ENCODE measurements at places on chromosomes 2 and 18. TPM values are rescaled to one million over a fixed set of nuclear protein-coding genes. Genes with fewer than 3 reads are reported as not detected.

The ARHGEF33 gene
- not detected for total RNA-seq

The C2orf78 gene
- not detected for total RNA-seq

GRCh38 chr2:219688560-219689445, 61.4 kb downstream of the SLC4A3 start:
- no peak overlapping the region for H3K4me3 ChIP-seq
- no peaks in the 10 kb centered on the region for H3K36me3 ChIP-seq
- DNase-seq: no peak
- no peak overlapping the region for H3K27ac ChIP-seq
- peaks cover 22% of the 10 kb centered on the region for H3K27me3 ChIP-seq

- H3K27ac ChIP-seq: no peak overlapping the region
- peaks cover 5% of the 10 kb centered on the region for H3K4me1 ChIP-seq
- H3K27me3 ChIP-seq: no peaks in the 10 kb centered on the region
- DNase-seq: no peak
Measured at GRCh38 chr2:222582928-222583327, 73.0 kb downstream of the FARSB start.

GRCh38 chr18:6543330-6543908, 128.7 kb upstream of the L3MBTL4 start:
- H3K4me1 ChIP-seq: no peaks in the 10 kb centered on the region
- no peak overlapping the region for H3K27ac ChIP-seq
- no peaks in the 10 kb centered on the region for H3K36me3 ChIP-seq
- H3K4me3 ChIP-seq: no peak overlapping the region

- no peaks in the 10 kb centered on the region for H3K4me1 ChIP-seq
- no peak for DNase-seq
- no peaks in the 10 kb centered on the region for H3K36me3 ChIP-seq
- no peak overlapping the region for H3K4me3 ChIP-seq
- no peak overlapping the region for H3K27ac ChIP-seq
Measured at GRCh38 chr2:6073191-6074088, 381.3 kb downstream of the SOX11 start.

- H3K27me3 ChIP-seq: no peaks in the 10 kb centered on the region
- peaks cover 69% of the 10 kb centered on the region for H3K36me3 ChIP-seq
- DNase-seq: no peak
- H3K4me3 ChIP-seq: no peak overlapping the region
Measured at GRCh38 chr18:63410792-63411191, 11.5 kb downstream of the VPS4B start.

The OSR1 gene
- not detected for total RNA-seq

DNA sequence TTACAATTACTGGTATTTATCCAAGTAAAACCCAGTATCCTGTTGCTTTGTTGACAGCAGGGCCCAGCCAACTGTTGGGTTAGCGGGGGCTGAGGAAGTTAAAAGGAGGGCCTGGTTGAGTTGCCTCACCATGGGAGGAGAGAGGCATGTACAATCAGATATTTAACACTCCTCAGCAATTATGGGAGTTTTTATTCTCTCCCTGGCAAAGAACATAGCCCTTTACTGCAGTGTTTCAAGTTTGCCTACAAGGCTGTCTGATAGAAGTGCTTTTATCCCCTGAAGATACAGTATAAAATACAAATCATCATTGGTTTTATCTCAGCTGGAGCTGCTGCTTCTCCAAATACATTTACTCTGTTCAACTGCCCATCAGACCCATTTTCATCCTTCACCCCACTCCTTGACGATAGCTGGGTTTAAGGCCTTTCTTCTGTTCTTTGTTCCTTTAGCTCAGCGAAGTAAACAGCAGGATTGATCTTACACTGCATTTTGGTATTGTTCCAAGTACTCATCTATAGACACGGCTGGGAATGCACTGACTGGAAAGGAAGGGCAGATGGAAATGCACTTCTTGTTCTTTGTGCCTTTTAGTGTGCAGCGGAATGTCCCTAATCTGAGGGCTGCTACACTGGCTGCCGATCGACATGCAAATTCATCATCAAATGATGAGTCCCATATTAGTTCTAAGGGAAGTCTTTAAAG, 402.5 kb upstream of the SPRED2 start:
- no peaks in the 10 kb centered on the region for H3K27me3 ChIP-seq
- H3K27ac ChIP-seq: no peak overlapping the region
- H3K4me3 ChIP-seq: no peak overlapping the region
- no peaks in the 10 kb centered on the region for H3K4me1 ChIP-seq
- DNase-seq: no peak
- H3K36me3 ChIP-seq: no peaks in the 10 kb centered on the region

DNA sequence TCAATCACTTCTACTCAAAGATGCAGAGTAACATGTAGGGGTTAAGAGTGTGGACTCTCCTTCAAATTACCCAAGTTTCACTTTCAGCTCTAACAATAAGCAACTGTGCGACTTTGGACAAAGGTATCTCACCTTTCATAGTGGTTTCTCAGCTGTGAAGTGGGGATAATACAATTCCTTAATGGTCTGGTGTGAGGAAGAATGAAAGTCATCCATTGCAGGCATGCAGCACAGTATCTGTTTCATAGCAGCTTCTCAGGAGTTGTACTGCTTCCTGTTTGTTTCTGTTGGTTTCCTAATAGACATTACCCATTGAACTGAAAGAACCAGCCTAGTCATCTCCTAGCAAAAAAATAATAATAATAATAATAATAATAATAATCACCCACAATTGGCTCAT, 74.4 kb downstream of the DDX18 start:
- no peaks in the 10 kb centered on the region for H3K36me3 ChIP-seq
- no peak overlapping the region for H3K27ac ChIP-seq
- no peak overlapping the region for H3K4me3 ChIP-seq

The SLC4A5 gene
- total RNA-seq: 3.0 TPM

The RTP5 gene
- total RNA-seq: not detected

GRCh38 chr2:196137271-196137670, 34.1 kb downstream of the STK17B start:
- peaks cover 90% of the 10 kb centered on the region for H3K36me3 ChIP-seq
- no peak for DNase-seq
- no peak overlapping the region for H3K4me3 ChIP-seq
- no peaks in the 10 kb centered on the region for H3K27me3 ChIP-seq

- H3K36me3 ChIP-seq: no peaks in the 10 kb centered on the region
- H3K27me3 ChIP-seq: no peaks in the 10 kb centered on the region
- no peaks in the 10 kb centered on the region for H3K4me1 ChIP-seq
- no peak overlapping the region for H3K4me3 ChIP-seq
- DNase-seq: no peak
Measured at GRCh38 chr18:31302991-31303390, 15.0 kb upstream of the DSG1 start.

The UGT1A10 gene
- total RNA-seq: not detected

GRCh38 chr2:160425434-160426151, 68.0 kb downstream of the RBMS1 start:
- H3K36me3 ChIP-seq: peaks cover 43% of the 10 kb centered on the region
- peak overlapping the region; percentile 63 for H3K27ac ChIP-seq
- peaks cover 69% of the 10 kb centered on the region for H3K4me1 ChIP-seq
- H3K4me3 ChIP-seq: no peak overlapping the region
- no peaks in the 10 kb centered on the region for H3K27me3 ChIP-seq

- peak overlapping the region; percentile 71 for H3K4me3 ChIP-seq
- DNase-seq: peak; percentile 57
- peak overlapping the region; percentile 96 for H3K27ac ChIP-seq
Measured at GRCh38 chr2:157418239-157418641, 25.6 kb downstream of the CYTIP start.

GRCh38 chr2:172878260-172878659, 142.6 kb downstream of the RAPGEF4 start:
- H3K27ac ChIP-seq: no peak overlapping the region
- H3K36me3 ChIP-seq: no peaks in the 10 kb centered on the region
- peaks cover 10% of the 10 kb centered on the region for H3K27me3 ChIP-seq

DNA sequence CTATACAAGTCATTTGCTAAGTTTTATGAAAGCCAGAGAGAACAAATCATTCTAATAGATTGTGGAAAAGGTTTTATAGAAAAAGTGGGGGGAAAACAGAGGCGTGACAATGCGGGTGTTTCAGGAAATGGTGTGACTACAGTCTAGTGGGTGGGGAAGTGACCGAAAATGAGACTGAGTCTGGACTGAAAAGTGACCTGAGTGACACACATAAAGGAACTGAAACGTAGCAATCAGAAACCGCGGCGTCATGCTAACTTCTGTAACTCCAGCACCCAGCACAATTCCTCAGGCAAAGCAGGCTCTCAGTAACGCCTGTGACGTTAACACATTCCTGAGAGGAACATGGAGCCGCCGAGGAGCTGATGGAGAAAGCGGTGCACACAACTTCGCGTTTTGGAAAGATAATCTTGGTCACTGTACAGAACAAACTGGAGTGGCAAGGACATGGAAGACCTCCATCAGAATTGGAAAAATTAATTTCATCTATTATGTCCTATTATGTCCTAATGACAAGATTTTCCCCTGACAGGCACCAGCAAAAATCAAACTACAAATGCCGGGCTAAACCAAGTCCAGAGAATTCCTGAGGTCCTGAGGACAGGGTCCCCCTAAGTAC, 1.4 kb upstream of the CD226 start:
- no peaks in the 10 kb centered on the region for H3K27me3 ChIP-seq
- peaks cover 39% of the 10 kb centered on the region for H3K4me1 ChIP-seq
- H3K27ac ChIP-seq: no peak overlapping the region
- peak; percentile 49 for DNase-seq

- no peaks in the 10 kb centered on the region for H3K36me3 ChIP-seq
- no peaks in the 10 kb centered on the region for H3K4me1 ChIP-seq
- H3K27me3 ChIP-seq: peaks cover 4% of the 10 kb centered on the region
- H3K4me3 ChIP-seq: no peak overlapping the region
Measured at GRCh38 chr18:8868276-8868675, 162.9 kb downstream of the MTCL1 start.

DNA sequence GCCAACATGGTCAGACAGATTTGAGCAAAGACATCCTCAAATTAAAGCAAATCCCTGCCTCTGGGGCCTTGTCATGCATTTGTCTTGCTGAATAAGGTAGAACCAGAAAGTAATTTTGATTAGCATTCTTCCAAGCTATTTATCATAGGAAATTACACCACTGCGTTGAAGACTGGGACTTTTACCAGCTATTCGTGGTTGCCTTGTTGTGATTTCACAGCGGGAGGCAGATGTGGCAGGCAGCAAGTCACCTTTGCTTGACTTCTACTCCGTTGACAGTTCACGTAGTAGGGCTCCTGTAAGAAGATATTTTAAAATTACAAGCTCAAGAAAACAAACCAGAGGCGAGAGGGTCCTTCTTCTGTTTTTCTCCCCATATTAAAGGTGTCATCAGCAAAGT, 80.6 kb downstream of the EN1 start:
- no peak overlapping the region for H3K27ac ChIP-seq
- no peaks in the 10 kb centered on the region for H3K4me1 ChIP-seq
- peaks cover 35% of the 10 kb centered on the region for H3K27me3 ChIP-seq
- no peak for DNase-seq

DNA sequence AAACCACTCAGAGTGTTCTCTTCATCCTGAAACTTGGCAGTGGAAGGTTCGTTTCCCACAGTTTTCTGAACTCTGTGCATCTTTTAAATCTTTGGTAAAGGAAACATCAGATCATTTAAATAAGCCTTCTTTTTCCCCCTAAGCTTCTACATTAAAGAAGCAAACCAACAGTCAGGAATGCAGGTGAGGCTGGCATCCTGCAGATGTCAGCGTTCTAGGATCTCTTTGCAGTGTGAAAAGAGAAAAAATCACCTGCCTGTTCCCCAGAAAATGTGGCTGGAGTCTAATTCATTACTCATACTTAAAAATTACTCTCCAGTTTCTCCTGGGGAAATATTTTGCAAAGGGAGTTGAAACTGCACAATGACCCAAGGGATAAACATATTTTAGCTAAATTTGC, 64.5 kb upstream of the ZCCHC2 start:
- H3K27ac ChIP-seq: no peak overlapping the region
- H3K4me1 ChIP-seq: peaks cover 7% of the 10 kb centered on the region
- no peaks in the 10 kb centered on the region for H3K36me3 ChIP-seq
- DNase-seq: no peak

The RAX gene
- not detected for total RNA-seq

GRCh38 chr2:80638783-80639182, 334.2 kb upstream of the LRRTM1 start:
- no peak overlapping the region for H3K27ac ChIP-seq
- H3K4me1 ChIP-seq: no peaks in the 10 kb centered on the region
- DNase-seq: no peak

- no peak overlapping the region for H3K4me3 ChIP-seq
- H3K36me3 ChIP-seq: peaks cover 4% of the 10 kb centered on the region
- no peak overlapping the region for H3K27ac ChIP-seq
- H3K4me1 ChIP-seq: peaks cover 5% of the 10 kb centered on the region
Measured at GRCh38 chr2:8285081-8285480, 396.8 kb upstream of the ID2 start.

- peaks cover 2% of the 10 kb centered on the region for H3K27me3 ChIP-seq
- no peak for DNase-seq
- H3K4me1 ChIP-seq: peaks cover 5% of the 10 kb centered on the region
- no peaks in the 10 kb centered on the region for H3K36me3 ChIP-seq
- H3K4me3 ChIP-seq: no peak overlapping the region
Measured at GRCh38 chr2:47272905-47273758, 118.0 kb upstream of the STPG4 start.

The RAB27B gene
- total RNA-seq: 5.2 TPM

GRCh38 chr2:207387001-207387571, 142.7 kb upstream of the CREB1 start:
- no peaks in the 10 kb centered on the region for H3K36me3 ChIP-seq
- DNase-seq: no peak
- peaks cover 5% of the 10 kb centered on the region for H3K27me3 ChIP-seq
- no peak overlapping the region for H3K4me3 ChIP-seq

- no peaks in the 10 kb centered on the region for H3K4me1 ChIP-seq
- H3K27ac ChIP-seq: no peak overlapping the region
- peaks cover 3% of the 10 kb centered on the region for H3K36me3 ChIP-seq
- no peak for DNase-seq
- no peaks in the 10 kb centered on the region for H3K27me3 ChIP-seq
Measured at GRCh38 chr2:109448946-109449788, 164.6 kb downstream of the SEPTIN10 start.

The NT5C1B gene
- total RNA-seq: not detected

The CRYGC gene
- total RNA-seq: not detected

DNA sequence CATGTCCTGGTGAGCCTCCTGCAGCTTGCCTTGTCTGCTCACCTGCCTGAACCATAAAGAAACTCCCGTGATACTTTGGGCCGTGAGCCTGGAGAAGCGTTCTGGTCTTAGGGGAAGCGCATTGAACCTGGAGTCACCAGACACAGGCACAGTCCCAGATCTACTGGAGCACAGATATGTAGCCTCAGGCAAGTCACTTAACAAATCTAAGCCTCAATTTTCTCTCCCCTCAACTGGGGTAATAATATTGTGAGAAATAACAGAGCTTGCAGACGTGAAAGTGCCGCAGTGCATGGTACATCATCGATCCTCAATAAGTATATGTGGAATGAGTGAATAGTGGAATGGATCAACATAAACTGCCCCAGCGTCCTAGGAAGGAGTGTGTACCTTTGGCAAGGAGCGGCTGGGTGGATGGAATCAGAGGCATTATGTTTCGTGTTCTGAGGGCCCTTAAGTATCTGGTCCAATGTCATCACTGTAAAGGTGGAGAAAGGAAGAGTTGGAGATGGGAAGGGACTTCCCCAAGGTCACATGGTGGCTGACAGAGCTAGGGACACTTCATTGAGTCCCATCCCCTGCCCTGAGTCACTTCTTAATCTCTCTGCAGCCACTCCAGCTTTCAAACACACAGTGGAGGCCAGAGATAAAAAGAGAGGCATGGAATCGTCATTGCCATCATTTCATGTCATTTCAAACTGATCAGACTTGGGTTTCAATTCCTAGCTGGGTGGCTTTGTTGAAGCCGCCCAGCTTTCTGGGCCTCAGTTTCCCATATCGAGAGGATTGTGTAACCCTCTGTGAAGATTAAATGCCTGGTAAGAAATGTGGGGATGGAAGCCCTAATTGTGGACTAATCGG, 172.4 kb downstream of the DDX1 start:
- H3K27ac ChIP-seq: no peak overlapping the region
- H3K36me3 ChIP-seq: no peaks in the 10 kb centered on the region
- H3K4me1 ChIP-seq: no peaks in the 10 kb centered on the region

The SPP2 gene
- not detected for total RNA-seq

Data from activated CD4-positive, alpha-beta T cell treated with anti-CD3 and anti-CD28 coated beads, Interleukin-2, amount 10 ng/mL, durations not matched to agents 7 days and 5 days (primary cell).